Frontal cortex (tissue), 4 donors: ENCODE measurements at places on chromosomes 6 and 20. TPM values are rescaled to one million over a fixed set of nuclear protein-coding genes. Genes with fewer than 3 reads are reported as not detected.

DNA sequence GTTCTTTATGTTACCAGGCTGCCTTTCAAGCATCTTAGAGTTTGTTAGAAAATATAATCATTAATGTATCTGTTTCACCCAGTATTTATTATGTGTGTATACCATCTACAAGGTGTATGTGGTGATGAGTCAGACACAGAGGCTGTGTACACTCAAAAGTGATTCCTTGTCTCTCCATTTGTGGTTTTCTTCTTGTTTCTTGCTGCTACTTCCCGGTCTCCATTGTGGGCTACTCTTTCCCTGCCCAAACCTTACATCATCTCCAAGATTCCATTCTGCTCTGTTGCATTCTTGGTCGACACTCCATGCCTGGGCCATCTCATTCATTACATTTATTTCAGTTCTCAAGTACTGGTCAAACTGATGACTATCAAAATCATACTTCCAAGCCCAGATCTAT, 182.2 kb upstream of the STXBP5 start:
- no peak for DNase-seq

GRCh38 chr6:87656857-87657256, 45.2 kb downstream of the AKIRIN2 start:
- DNase-seq: no peak

DNA sequence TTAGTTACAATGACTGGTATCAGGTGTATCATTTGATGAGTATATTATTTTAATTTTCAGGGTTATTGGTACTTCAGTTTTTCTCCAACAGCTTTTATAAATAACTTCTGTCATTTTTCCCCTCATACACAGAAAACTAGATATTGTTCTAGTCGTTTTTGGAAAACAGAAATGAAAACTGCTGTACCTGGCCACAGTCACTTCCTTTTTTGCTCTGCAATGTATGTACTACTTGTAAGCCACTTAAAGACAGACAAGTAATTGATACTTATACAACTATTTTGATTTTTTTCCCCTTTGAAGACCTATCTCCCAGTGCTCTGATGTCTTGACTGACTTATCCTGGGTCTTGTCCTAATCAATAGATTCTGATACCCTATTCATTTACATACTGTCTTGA, 218.6 kb upstream of the RUNX2 start:
- DNase-seq: no peak

DNA sequence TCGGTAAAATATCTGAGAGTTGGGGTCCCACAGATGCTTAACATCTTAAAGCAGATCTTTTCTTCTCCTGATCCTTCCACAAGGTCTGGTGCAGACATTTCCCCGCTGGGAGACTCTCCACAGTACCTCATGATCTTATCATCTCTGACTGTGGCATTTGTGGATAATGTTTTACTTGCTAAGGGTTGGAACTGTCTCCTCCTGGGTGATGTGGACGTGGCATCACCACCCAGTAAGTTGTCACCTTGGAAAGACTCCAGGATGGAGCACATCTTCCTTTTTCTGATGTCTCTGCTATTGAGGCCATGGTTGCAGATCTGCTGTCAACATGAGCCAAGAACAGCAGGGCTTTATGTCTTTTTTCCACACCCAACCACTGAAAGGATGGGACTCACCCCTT, 42.0 kb upstream of the FANCE start:
- no peak for DNase-seq

GRCh38 chr20:51511861-51512619, 30.5 kb downstream of the NFATC2 start:
- DNase-seq: no peak

DNA sequence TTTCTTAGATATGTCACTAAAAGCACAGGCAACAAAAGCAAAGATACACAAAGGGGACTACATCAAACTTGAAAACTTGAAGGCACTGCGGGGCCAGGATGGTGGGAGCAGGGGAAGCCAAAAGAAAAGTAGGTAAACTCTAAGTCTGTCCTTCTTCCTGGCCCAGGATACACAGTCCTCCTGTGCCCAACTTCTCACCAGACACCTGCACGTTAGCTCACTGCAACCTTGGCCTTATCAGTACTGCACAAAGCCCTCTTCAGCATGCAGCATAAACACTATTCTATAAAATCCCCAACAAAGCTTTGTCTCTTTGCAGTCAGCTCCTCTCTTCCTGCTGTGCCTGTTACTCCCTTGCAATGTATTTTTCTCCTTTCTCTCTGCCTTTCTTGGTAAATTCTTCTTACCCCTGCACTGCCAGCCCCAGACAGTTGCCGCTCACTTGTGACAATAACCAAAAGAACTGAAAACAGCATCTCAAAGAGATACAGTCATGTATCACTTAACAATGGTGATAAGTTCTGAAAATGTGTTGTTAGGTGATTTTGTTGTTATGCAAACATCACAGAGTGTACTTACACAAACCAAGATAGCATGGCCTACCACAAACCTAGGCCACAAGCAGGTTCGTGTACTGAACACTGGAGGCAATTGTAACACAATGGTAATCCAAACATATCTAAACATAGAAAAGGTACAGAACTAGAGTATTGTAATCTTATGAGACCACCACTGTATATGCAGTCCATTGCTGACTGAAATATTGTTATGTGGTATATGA, 51.2 kb downstream of the NINL start:
- DNase-seq: no peak

- DNase-seq: no peak
Measured at GRCh38 chr6:52231406-52232127, 12.7 kb downstream of the IL17F start.

GRCh38 chr20:62644044-62644795, 1.9 kb downstream of the SLCO4A1 start:
- no peak for DNase-seq

DNA sequence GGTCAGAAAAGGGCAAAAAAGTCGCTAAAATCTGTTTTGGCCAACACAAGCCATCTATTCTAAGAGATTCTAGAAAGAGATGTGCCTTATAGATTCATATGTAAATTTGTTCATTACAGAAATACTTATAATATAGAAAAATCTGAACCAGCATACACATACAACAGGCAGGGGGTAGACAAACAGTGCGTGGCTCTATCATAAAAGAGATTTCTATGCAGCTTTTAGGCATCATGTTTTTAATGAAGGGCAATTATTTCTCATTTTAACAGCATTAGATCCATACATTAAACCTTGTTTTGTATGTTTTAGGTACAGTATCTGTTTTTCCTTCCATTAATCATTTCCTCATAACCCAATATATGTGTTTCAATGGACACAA, 664 bp downstream of the BTN3A3 start:
- no peak for DNase-seq

- no peak for DNase-seq
Measured at GRCh38 chr6:101582792-101583191, 189.3 kb downstream of the GRIK2 start.

- DNase-seq: no peak
Measured at GRCh38 chr6:16162003-16162402, 33.1 kb downstream of the MYLIP start.

GRCh38 chr6:38281126-38281525, 358.6 kb downstream of the BTBD9 start:
- no peak for DNase-seq

DNA sequence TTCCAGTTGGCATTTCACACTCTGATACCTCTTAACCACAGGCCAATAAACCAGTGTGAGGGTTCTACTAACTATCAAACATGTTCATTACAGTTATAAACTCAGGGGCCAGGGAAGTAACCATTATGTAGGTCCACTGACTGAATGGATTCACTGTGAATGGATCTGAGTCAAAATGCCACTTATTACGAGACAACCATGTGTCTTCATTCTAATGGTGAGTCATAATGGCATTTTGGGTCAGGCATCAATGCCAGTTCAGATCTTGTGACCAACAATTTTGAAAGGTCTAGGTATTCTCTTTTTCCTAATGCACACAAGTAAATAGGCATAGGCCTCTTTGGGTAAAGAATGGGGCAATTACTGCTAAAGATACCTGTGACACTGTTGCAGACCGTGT, 112.2 kb upstream of the HEY2 start:
- DNase-seq: no peak

GRCh38 chr6:141783585-141783984, 349.1 kb upstream of the GJE1 start:
- no peak for DNase-seq

- no peak for DNase-seq
Measured at GRCh38 chr6:26468829-26469228, 11.1 kb downstream of the BTN2A1 start.

GRCh38 chr6:39173270-39173669, 56.0 kb downstream of the KCNK5 start:
- DNase-seq: no peak

DNA sequence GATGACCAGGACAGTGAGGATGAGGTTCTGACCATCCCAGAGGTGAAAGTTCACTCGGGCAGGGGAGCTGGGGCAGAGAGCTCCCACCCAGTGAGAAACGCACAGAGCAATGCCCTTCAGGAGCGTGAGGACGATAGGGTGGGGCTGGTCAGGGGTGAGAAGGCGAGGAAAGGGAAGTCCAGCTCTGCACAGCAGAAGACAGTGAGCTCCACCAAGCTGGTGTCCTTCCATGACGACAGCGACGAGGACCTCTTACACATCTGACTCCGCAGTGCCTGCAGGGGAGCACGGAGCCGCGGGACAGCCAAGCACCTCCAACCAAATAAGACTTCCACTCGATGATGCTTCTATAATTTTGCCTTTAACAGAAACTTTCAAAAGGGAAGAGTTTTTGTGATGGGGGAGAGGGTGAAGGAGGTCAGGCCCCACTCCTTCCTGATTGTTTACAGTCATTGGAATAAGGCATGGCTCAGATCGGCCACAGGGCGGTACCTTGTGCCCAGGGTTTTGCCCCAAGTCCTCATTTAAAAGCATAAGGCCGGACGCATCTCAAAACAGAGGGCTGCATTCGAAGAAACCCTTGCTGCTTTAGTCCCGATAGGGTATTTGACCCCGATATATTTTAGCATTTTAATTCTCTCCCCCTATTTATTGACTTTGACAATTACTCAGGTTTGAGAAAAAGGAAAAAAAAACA, 16.6 kb upstream of the SLC22A1 start:
- DNase-seq: no peak

DNA sequence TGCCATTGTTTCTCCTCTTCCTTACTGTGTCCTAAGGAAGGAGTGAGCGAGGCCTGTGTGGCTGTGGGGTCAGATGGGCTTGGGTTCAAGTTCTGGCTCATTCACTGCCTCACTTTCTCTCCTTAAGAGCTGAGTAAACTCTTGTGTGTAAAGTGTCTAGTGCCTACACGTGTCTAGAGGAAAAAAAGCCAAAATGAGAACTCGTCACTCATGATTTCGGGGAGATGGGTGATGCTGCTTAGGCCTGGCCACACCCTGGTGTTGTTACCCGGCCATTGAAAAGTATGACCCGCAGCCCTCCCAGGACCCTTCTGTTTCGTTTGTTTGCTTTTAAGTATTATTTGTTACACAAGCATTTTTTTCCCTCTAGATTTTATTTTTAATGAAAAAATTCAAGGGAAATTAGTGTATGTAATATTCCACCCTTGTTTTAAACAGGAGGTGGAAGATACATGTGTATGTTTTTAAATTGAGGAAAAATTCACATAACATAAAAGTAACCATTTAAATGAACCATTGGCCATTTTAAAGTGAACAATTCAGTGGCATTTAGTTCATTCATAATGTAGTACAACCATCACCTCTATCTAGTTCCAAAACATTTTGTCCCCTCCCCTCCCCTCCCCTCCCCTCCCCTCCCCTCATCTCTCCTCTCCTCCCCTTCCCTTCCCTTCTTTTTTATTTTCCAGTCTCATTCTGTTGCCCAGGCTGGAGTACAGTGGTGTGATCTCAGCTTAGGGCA, 71.0 kb downstream of the CEBPB start:
- no peak for DNase-seq

- DNase-seq: no peak
Measured at GRCh38 chr6:4420160-4420865, 284.9 kb upstream of the ECI2 start.

DNA sequence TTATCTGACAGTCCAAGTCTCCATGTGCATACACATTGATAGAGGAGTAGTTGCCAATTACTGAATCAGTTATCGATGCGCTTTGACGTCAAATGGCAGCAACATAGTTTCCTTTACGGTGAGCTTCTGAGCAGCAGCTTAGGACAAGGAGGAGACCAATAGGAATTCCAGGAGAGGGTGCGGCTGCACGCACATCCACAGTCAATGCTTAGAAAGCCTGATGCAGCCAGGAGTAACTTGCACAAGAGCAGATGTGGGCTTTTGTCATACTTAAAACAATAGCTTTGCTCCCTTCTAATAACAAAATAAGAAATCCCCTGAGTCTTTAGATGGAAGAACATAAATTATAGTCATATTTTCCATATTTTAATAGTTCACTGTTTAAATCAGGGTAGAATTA, 442.1 kb downstream of the BCKDHB start:
- DNase-seq: no peak

- no peak for DNase-seq
Measured at GRCh38 chr6:25984265-25984664, 21.7 kb downstream of the TRIM38 start.

DNA sequence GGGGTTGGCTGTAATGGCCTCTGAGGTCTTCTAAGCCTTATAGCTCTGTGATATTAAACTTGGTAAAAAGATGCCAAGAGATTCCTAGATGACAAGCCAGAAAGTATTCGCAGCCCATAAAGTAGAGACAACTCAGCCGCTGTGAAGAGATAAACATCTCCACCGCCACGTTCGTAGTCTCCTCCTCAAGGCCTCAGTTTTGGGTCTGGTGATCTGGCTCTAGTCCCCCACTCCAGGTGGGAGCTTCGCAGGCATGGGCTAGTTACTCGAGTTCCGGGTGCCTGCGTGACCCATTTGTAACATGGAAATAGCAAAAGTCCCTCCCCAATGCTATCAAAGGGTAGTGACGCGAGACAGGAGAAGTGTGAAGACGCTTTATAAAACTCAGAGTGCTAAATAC, 28.3 kb upstream of the AFDN start:
- no peak for DNase-seq

Gene COL9A3
- 10.2 TPM for total RNA-seq

Gene ZNF165
- total RNA-seq: 1.2 TPM

Gene DEFB132
- not detected for total RNA-seq

Gene CST4
- not detected for total RNA-seq

Gene CNBD2
- 1.6 TPM for total RNA-seq

Gene LRP11
- total RNA-seq: 30.6 TPM

Gene SPATA25
- total RNA-seq: 2.0 TPM

Gene SCAND1
- 33.8 TPM for total RNA-seq

Gene PEX3
- total RNA-seq: 33.8 TPM

Gene KIF13A
- total RNA-seq: 16.3 TPM

Gene RSPO3
- total RNA-seq: 36.7 TPM

Gene ENPP5
- 5.3 TPM for total RNA-seq

Gene CCN2
- 4.1 TPM for total RNA-seq

Gene MMS22L
- total RNA-seq: 9.4 TPM

Gene MLIP
- 11.8 TPM for total RNA-seq

Gene KCNK15
- not detected for total RNA-seq

Gene MYB
- total RNA-seq: 2.9 TPM
